ENCODE measurements at places on chromosomes 2 and 18.

- DNase-seq = no peak
Observed at GRCh38 chr2:57796527-57796926, 250.1 kb upstream of the VRK2 start.

DNA sequence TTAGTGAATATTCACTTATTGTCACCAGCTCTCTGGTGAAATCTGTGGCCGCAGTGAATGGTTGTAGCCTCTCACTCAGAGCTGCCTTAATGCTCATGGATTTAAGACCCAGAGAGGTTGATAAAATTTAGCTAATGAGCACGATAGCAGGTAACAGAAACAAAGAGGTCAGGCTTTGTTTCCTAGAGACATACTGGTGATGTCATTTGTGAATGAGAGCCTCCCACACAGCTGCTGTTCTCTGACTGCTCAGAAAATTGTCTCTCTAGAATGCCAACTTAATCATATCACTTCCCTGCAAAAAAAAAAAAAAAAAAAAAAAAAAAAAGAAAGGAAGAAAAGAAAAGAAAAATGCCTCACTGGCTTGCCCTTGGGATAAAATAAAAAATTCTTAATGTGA lies 411.7 kb upstream of the MYT1L start:
- no peak for DNase-seq

- DNase-seq = peak; percentile 81
Observed at GRCh38 chr2:232385660-232386489, 7.3 kb downstream of the ALPP start.

- DNase-seq = no peak
Observed at GRCh38 chr2:149037851-149038250, 648 bp upstream of the LYPD6B start.

DNA sequence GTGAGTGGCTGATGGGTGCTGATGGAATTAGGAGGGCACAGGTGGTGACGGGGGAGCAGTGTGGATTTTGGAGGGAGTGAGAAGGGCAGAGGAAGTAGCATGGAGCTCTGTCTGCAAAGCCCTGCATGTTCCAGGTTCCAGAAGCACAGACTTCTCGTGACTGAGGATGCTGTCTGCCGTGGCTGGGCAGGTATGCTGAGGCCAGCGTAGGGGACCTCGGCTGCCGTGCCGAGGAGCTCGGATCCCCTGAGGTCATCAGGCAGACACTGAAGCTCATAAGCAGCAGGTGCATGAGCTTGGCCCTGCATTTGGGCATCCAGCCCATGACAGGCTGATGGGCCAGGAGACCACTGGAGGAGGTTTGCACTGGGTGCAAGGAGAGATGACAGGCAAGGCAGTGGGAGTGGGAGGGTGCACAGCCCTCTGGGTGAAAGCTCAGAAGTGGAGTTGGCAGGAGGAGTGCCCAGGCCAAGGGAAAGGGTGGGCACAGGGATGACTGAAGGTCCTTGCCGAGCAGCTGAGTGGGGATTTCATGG lies 215.3 kb downstream of the SH3RF3 start:
- DNase-seq = no peak

DNA sequence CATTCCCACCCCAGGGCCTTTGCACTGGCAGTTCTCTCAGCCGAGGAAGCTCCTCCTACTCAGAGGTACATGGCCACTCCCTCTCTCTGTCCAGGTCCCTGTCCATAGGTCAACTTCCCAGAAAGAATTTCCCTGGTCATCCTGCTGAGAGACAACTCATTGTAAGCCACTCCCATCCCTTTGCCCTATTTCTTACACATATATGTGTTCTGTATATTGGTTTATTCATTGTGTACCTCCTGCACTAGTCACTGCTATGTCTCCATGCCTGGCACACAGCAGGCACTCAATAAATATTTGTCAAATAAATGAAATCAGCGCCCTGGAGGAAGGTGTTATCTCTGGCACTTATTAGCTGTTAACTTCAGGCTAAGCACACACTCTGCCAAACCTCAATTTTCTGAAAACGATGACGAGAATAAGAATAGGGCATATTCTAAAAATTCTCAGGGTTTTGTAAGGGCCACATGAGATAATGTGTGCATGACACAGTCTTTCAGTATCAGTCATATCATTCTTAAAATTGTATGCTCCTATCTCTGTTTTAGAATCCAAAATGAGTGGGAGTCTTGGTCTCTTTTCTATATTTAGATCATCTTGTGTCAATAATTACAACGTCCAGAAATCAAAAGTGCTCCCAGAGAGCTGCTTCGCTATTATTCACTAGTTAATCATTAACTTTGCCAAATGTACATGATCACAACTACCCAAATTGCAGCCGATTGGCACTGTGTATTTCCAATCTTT lies 198.0 kb downstream of the ALK start:
- no peak for DNase-seq

Measured in fibroblast of skin of right biceps (primary cell).